ENCODE measurements at places on chromosomes 5 and 9.

DNA sequence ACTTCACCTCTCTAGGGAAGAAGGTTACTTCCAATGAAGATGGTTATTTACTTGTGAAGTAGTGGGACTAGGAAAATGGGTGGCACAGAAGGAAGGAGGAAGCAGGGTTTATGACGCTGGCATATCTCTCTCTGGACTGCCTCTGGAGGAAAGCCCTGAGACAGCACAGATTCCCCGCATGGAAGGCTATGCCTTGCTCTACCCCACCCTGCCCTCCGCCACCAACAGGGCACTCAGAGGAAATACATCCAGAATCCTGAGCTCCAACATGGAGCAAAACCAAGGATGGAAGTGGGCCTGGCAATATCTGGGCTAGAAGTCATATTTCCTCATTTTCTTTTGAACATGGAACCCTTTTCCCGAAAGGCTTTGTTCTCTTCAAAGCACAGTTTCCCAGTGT is 346.9 kb downstream of the ZSWIM6 start:
- H3K27me3 ChIP-seq, result peaks cover 4% of the 10 kb centered on the region
- H3K27ac ChIP-seq, result no peak overlapping the region
- no peak for DNase-seq
- H3K4me3 ChIP-seq, result no peak overlapping the region

DNA sequence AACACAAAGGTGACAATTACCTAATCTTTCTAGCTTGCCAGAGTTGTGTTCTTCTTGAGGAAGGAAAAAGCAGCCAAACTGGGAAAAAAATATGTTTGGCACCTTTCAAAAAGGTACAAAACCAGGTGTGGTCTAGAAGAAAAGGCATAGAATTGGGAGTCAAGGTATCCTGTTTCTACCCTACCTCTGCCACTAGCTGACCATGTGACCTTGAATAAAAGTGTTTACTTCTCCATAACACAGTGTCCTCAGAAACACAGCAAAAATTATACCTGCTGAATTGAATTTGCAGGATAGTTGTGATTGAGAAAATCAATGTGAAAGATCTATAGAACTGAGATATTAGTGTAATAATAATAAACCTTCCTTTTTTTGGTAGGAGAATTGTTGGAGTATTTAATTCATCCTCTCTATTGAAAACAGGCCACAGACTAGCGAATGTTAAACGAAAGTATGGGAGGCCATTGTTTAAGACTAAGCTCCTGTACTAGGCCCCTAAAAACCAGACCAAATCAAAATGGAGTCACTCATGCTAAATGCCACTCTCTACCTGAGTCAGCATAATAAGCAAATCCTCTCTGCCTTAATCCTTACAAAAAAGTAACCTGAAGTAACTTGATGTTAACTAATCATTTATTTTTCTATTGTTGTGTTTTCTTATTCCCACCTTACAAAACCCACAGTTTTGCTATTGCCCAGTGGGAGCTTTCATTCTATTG is 12.6 kb downstream of the CYFIP2 start:
- H3K36me3 ChIP-seq, result peaks cover 41% of the 10 kb centered on the region
- no peak overlapping the region for H3K4me3 ChIP-seq
- H3K27me3 ChIP-seq, result no peaks in the 10 kb centered on the region
- H3K27ac ChIP-seq, result peak overlapping the region; percentile 50

DNA sequence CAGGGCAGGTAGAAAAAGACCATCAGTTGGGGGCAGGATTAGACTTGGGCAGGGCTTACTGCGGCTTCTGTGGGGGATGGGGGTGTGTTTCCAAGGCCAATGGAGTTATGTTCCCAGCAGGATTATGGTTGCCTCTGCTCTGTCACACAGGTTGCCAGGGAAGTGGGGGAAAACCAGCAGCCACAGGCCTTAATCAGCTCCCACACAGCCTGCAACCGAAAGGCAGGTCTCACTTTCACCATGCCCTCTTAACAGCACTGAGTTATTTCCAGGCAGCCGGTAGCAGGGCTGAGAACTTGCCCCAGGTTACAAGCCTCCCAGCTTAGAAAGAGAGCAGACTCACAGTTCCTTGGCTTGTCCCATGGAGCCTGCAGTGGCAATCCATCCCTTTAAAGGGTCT is 205.5 kb downstream of the FGF10 start:
- H3K4me3 ChIP-seq, result no peak overlapping the region
- no peaks in the 10 kb centered on the region for H3K27me3 ChIP-seq
- H3K36me3 ChIP-seq, result no peaks in the 10 kb centered on the region
- DNase-seq, result no peak
- no peaks in the 10 kb centered on the region for H3K4me1 ChIP-seq

GRCh38 chr5:140576776-140577201 is 12.2 kb downstream of the SLC35A4 start:
- peaks cover 3% of the 10 kb centered on the region for H3K27me3 ChIP-seq
- H3K27ac ChIP-seq, result no peak overlapping the region
- no peak overlapping the region for H3K4me3 ChIP-seq
- DNase-seq, result no peak
- no peaks in the 10 kb centered on the region for H3K4me1 ChIP-seq
- H3K36me3 ChIP-seq, result no peaks in the 10 kb centered on the region

DNA sequence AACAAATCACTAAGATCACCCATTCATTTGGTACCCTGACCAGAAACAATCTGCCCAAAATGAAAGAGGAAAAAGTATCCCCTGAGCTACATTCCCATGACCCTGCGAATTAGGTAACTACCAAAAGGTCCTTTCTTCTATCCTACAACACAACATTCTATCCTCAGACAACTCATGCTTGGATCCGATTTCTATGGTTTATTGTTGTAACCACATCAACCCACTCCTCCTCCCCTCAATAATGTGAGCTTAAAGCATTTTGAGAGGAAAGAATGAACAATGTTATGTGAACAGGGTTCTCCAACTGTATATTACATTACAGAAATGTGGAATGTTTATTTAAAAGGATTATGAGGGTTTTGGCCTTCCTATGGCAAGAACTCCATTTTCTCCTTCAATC is 4.0 kb downstream of the SLC35D2 start:
- H3K4me3 ChIP-seq, result no peak overlapping the region
- H3K4me1 ChIP-seq, result peaks cover 10% of the 10 kb centered on the region
- H3K27me3 ChIP-seq, result no peaks in the 10 kb centered on the region

GRCh38 chr9:12935714-12936113 is 160.9 kb downstream of the LURAP1L start:
- no peak overlapping the region for H3K27ac ChIP-seq
- H3K27me3 ChIP-seq, result no peaks in the 10 kb centered on the region
- H3K4me3 ChIP-seq, result no peak overlapping the region
- no peaks in the 10 kb centered on the region for H3K4me1 ChIP-seq
- H3K36me3 ChIP-seq, result no peaks in the 10 kb centered on the region

DNA sequence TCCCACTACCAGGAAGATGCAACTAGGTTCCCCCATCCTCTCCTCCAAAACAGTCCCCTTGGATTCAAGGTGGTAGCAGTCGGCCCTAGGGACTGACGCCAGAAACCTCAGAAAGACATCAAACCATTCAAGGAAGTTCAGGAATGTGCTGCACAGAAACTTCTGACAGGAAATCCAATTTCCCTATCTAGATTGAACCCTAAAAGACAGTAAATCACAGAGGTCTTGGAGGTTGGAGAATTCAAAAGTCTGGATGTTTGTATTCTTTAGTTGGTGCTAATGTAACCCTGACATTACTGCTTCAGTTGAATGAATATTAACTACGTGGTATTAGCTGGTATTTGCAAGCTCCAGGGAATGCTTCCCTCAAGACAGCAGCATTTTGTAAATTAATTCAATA is 125.3 kb downstream of the SYK start:
- DNase-seq, result no peak
- H3K4me3 ChIP-seq, result no peak overlapping the region
- no peak overlapping the region for H3K27ac ChIP-seq
- H3K4me1 ChIP-seq, result peaks cover 12% of the 10 kb centered on the region

DNA sequence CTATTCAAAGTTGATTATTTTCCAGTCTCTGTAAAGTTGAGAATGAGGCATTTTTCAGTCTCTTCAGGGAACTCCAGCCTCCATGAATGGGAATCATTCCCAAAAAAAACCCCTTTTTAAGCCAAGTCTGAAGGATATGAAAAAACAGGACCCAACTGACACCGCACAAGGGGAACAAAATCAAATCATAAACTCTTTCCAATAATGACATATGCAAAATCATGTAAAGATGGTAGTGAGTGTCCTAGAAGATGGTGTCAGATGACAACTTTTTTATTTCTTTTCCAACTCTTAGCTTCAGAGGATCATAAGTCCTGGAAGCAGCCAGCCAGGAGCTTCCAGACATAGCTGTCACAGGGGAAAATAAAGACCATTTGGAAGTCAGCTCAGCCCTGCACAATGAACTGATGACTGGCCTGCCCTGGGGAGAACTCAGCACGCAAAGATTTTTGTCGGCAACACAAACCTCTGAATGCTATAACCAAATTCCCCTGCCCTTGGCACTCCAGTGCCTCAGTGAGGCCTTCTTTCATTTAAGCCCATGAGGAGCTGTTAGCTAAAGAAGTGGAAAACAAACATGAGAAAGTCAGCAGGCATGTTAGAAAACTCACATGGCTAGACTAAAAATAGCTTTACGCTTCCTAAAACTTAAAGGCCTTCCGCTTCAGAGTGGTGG is 85.4 kb downstream of the SLC1A3 start:
- no peak overlapping the region for H3K4me3 ChIP-seq
- DNase-seq, result no peak
- peaks cover 32% of the 10 kb centered on the region for H3K4me1 ChIP-seq
- no peaks in the 10 kb centered on the region for H3K27me3 ChIP-seq
- H3K36me3 ChIP-seq, result peaks cover 2% of the 10 kb centered on the region

GRCh38 chr9:111853450-111853827 is 43.2 kb upstream of the UGCG start:
- H3K27ac ChIP-seq, result no peak overlapping the region
- no peak overlapping the region for H3K4me3 ChIP-seq
- H3K27me3 ChIP-seq, result no peaks in the 10 kb centered on the region
- no peak for DNase-seq

GRCh38 chr5:171521219-171521633 is 101.8 kb downstream of the FGF18 start:
- peaks cover 5% of the 10 kb centered on the region for H3K27me3 ChIP-seq
- no peak overlapping the region for H3K4me3 ChIP-seq
- H3K4me1 ChIP-seq, result no peaks in the 10 kb centered on the region
- no peaks in the 10 kb centered on the region for H3K36me3 ChIP-seq

Data from activated B cell treated with CpG ODN at 0.5 μM for 24 hours (primary cell).